ENCODE measurements at places on chromosomes 11 and 22.

DNA sequence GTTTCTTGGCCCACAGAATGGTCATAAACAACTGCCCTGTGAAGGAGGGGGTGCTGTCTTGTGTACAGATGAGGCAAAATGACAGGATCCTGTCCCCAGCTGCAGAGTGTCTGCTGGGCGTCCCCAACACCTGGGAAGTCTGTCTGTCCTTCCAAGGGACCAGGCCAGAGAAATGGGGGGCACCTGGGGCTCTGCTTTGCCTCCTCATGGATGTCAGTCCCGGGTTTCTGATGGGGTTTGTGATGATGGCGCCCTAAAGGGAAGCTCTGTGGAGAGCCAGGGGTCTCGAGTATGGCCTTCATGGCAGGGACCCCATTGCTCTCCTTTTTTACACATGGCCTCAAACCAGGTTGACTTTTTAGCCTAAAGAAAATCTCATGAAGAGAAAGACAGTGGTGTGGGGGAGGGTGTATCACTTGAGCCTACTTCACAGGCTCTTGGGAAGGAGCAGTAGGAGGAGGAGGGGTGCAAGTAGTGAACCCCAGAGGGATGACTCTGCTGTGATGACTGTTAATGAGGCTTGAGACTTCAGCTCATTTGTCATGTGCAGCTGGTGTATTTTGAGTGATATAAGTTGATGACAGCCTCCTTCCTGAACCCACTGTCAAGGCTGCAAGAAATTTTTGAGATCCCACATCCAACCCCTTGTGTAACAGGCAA is 40.6 kb upstream of the TUB start:
- no peak for DNase-seq

GRCh38 chr11:1205121-1205986 is 17.5 kb upstream of the MUC5B start:
- no peak for DNase-seq

DNA sequence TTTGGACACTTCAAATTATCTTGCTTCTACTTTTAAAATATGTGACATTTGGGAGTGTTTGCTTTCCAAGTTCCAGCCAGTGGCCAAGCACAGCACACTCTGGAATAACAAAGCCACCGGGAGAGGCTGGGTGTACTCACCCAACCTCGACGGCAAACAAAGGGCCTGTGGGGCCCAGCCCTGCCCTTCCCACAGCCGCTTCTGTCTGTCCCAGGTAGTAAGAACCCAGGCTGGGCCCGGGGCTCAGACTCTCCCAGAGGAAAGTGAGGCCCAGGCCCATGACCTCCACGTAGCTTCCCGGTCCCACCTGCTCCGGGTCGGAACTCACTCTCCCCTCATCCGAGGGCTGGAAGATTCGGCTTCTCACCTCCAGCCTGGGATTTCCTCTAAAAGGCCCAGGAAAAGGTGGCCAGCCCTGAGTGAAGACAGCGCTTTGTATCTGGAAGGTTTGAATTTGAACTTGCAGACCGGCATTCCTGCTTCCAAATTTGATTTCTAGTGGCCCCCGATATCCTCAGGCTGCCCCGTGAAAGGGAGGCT is 93.5 kb downstream of the CELSR1 start:
- DNase-seq, result no peak

DNA sequence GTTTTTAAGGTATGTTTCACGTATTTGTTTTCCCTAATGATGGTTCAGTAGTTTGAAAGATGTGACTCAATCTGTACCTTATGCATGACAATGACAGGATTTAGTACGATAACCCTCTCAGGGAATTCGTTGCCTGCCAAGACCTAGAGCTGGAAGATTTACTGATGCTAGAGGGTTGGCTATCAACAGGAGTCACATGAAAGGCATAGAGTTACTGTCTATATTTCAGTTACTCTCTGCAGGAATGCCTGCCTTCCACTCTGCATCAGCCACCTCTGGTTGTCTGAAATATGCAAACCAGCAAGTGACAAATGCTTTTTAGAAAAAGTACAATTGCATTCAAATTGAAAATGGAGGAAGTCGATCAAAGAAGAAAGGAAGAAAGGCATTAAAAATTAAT is 276.3 kb upstream of the RAG2 start:
- no peak for DNase-seq

GRCh38 chr11:8020244-8020597 is 33.1 kb downstream of the EIF3F start:
- no peak for DNase-seq

- DNase-seq, result no peak
These were observed 491.4 kb upstream of the RAG2 start for GRCh38 chr11:37089439-37089838.

DNA sequence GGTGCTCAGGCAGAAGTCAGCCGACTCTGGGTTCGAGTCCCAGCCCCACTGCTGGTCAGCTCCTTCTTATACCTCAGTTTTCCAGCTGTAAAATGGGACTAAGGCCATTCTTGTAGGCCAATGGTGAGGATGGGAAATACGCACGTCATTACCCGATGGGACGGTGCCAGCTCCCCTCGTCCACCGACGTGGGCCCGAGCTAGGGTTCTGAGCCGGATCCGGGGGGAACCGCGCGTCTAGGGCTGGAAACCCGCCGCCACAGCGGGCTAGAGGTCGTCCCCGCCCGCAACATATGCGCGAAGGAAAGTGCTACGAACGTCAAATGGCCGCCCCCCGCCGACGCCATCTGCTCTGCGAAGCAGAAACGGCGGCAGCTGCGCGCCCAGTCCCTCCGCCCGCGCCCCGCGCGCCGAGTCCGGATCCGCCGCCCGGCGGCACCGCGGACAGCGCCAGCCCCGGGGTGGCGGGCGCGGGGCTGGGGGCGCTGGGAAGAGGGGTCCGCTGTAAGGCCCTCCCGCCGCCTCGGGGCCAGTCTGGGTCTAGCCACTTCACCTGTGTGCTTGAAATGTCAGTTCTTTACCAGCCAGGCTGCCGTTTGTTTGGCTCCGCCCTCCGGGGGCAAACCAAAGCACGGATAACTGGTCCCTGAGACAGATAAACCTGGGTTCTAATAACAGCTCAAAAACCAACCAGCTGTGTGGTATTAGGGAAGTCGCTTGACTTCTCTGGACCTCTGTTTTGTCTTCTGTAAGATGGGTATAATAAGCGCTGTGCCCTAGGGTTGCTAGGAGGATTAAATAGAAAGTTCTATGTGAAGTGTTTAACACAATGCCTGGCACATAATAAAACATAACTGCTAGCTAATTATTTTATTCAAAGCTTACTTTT is 103.5 kb upstream of the RCN1 start:
- DNase-seq, result no peak

DNA sequence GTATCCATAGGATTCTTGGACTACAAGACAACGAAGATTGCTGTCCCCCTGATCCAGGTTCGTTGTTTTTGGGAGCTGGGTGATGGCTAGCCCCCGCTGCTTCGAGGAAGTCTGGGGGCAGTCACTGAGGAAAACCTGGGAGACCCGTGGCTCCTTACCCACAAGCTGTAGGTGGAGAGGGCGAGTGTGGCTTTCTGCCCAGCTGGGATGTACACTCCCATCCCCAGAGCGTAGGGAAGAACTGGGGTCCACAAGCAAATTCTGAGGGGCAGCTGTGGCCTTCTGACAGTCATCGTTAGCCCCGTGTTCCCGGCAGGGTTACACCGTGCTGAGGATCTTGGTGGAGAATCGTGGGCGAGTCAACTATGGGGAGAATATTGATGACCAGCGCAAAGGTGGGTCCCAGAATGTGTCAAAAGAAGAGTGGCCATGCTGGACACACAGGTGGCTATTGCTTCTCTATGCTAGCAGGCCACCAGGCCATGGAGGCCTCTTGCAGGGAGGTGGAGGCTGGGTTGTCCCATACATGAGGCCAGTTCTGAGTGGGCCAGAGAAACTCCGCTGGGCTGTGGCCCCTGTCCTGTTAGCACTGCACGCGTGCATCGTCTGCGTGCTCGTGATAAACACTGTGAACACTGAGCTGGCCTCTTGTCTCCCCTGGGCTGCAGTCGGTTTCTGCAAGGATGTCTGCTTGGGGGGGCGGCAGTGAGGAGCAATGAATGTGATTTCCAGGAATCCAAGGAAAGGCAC is 39.8 kb downstream of the GLB1L2 start:
- DNase-seq, result no peak

DNA sequence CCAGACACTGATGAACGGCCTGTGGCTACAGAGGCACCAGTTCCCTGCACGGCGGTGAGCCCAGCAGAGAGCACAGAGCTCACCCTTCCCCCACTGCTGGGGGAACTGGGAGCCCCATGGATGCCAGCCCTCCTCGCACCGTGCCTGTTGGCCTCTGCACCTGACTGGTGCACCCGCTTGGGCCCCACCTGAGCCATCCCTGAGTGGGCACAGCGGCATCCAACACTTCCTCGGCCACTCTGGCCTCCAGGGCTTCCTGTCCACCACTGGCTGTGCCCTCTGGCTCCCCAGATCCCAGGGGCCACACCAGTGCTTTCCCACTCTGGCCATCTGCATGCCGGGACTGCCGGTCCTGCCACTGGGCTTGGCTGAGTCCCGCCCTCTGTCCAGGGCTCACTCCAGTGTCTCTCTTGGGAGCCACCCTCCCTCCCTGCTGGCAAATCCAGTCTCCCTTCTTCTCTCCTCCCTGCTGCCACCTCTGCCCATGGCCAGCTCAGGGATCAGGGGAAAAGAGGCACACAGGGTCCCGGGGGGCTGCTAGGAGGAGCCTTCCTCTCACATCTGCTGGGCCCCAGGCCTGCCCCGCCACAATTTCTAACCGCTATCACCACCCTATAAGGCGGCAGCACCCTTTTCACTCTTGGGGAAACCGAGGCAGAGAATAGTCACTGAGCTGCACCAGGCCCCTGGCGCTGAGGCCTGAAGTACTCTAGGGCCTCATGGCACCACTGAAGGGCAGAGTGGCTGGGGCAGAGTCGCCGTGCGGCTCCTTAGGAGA is 33.0 kb downstream of the GNB1L start:
- no peak for DNase-seq

GRCh38 chr11:19561011-19561410 is 151.6 kb upstream of the NAV2 start:
- DNase-seq, result no peak

DNA sequence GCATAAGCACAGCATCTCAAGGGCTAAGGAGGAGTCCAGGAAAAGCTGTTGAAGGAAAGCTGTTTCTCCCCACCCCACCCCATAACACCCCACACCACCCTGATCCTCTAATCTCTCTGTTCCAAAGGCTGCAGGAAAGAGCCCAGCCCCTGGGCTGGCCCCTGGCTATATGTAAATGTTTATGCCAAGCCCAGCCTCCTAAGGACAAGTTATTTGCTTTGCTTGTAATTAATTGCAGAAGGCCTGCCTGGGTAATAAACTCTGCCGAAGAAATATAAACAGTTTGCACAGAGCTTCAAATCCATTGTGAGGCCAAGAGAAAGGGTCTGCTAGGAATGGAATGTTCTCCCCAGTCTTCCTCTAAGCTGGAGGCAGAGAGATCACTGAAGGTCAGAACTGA is 21.2 kb downstream of the ARRB1 start:
- DNase-seq, result no peak

DNA sequence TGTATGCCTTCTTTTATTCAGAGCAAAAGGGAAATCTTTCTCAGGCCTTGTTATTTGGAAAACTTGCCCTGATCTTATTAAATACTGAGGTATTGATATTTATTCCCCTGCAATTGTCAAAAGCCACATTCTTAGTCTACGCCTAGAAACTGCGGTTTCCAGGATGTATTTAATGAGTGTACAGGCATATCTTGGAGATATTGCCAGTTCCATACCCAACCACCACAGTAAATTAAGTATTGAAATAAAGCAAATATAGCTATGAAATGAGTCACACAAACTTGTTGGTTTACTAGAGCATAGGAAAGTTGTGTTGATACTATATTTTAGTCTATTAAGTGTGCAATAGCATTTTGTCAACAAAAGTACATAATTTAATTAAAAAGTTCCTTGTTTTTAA is 152.7 kb upstream of the CCDC179 start:
- no peak for DNase-seq
